ENCODE measurements at places on chromosomes 3 and 15.

DNA sequence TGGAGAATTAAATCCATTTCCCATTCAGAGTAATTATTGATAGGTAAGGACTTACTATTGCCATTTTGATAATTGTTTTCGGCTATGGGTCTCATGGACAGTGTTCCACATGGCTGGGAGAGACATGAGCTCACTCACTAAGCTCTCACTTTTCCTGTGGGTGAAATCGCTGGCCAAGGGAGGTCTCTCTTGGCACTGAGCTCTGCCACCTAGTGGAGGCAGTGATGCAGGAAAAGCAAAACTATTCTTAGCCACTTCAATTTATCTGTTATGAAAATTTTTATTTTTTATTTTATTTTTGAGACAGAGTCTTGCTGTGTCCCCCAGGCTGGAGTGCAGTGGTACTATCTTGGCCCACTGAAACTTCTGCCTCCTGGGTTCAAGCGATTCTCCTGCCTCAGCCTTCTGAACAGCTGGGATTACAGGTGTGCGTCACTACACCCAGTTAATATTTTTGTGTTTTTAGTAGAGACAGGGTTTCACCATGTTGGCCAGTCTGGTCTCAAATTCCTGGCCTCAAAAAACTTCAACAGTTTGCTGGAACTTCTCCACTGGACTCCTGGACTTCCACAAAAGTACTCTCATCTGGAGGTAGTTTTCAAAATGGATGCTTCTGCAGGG lies 4.7 kb upstream of the RNF13 start:
- no peak for DNase-seq

DNA sequence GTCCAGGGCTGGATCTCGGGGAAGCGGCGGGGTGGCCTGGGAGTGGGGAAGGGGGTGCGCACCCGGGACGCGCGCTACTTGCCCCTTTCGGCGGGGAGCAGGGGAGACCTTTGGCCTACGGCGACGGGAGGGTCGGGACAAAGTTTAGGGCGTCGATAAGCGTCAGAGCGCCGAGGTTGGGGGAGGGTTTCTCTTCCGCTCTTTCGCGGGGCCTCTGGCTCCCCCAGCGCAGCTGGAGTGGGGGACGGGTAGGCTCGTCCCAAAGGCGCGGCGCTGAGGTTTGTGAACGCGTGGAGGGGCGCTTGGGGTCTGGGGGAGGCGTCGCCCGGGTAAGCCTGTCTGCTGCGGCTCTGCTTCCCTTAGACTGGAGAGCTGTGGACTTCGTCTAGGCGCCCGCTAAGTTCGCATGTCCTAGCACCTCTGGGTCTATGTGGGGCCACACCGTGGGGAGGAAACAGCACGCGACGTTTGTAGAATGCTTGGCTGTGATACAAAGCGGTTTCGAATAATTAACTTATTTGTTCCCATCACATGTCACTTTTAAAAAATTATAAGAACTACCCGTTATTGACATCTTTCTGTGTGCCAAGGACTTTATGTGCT lies 527 bp downstream of the B2M start:
- DNase-seq = no peak

DNA sequence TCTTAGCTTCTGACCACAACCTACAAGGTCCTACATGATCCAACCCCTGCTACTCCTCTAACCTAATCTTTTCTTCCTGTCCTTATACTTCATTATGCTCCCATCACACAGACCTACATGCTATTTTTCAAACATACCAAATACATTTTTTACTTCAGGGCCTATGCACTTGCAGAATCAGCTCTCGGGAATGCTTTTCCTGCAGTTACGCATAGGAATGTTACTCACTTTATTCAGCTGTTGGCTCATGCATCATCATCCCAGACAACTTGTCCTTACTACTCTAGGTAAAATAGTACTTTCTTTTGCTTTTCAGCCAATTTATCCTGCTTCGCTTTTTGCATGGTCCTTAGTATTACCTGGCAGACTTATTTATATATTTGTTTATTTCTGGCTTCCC lies 105.6 kb downstream of the OXSM start:
- DNase-seq = no peak

- DNase-seq = no peak
Measured at GRCh38 chr3:194637066-194637465, 3.8 kb upstream of the TMEM44 start.

DNA sequence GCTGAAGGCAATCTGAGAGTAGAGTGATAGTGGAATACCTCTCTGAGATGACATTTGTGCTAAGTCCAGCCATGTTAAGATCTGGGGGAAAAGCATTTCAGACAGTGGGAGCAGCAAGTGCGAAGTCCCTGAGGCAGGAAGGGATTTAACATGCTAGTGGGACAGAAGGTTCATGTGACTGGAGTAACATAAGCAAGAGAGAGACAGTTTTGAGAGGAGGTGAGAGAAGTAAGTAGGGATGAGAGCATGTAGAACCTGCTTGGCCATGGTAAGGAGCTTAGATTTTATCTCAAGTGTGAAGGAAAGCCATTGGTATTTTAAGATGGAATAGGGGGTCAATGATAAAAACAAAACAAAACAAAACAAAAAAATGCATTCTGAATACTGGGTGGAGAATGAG lies 358.6 kb upstream of the KCNH8 start:
- DNase-seq = no peak

- DNase-seq = no peak
Measured at GRCh38 chr3:156017352-156018030, 102.9 kb upstream of the KCNAB1 start.

DNA sequence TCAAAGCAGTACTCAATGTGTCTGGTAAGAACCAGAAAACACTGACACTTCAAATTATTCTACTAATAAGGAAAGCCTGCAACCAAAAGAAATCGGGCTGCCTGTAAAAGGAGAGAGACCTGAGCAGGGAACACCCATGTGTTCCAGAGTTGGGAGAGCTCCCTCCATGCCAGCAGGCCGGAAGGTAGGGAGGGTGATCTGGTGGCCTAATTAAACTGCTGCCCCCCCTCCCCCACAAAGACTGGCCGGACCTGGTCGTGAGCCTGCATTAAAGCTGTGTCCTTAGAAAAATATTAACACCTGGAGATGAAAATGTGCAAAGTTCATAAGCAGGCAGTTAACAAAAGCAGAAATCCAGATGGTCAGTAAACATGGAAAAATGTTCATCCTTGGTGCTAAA lies 170.6 kb upstream of the BHLHE40 start:
- DNase-seq = no peak

DNA sequence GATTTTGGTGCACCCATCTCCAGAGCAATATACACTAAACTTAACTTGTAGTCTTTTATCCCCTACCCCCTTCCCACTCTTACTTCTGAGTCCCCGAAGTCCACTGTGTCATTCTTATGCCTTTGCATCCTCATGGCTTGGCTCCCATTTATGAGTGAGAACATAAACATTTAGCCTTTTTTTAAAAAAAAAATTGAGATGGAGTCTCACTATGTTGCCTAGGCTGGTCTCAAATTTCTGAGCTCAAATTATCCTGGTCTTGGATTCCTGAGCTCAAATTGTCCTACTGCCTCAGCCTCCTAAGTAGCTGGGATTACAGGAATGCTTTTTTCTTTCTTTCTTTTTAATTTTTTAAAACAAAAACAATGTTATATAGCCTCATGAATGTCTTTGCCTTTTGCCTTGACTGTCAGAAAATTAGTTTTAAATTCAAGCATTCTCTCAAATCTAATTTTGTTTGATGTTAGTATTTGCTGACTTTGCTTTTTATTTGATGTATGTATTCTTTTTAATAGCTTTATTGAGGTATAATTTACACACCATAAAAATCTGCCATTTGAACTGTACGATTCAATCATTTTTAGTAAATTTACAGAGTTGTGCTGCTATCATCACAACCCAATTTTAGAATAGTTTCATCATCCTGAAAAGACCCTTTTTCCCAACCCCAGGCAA lies 46.9 kb downstream of the NFKBIZ start:
- DNase-seq = no peak

- DNase-seq = no peak
Measured at GRCh38 chr3:78338405-78338804, 1298.5 kb downstream of the ROBO2 start.

DNA sequence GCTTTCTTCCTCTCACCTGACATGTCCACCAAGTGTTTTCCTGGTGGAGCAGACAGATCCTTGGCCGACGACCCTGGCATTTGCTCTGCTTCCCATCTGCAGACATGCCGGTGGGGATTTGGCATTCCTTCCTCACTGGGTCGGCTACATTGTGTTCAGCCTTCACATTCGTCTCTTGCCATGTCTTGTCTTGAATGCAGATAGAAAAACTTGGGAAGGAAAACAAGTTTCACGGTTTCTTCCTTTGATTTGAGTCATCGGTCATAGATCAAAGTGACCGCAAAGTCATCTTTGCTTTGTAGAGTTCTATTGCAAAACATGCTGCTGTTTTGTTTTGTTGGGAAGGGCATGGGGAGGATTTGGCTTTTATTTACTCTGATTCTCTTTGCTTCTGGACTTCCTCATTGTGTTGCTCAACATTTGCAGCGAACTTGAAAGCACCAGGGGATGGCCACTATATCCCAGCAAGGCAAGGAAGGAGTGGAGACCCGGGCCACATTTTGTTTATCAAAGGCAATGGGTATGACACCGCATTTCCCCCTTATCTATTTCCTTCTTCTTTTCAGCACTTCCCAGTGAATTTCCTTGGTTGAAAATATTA lies 321.3 kb downstream of the CACNA2D3 start:
- no peak for DNase-seq

DNA sequence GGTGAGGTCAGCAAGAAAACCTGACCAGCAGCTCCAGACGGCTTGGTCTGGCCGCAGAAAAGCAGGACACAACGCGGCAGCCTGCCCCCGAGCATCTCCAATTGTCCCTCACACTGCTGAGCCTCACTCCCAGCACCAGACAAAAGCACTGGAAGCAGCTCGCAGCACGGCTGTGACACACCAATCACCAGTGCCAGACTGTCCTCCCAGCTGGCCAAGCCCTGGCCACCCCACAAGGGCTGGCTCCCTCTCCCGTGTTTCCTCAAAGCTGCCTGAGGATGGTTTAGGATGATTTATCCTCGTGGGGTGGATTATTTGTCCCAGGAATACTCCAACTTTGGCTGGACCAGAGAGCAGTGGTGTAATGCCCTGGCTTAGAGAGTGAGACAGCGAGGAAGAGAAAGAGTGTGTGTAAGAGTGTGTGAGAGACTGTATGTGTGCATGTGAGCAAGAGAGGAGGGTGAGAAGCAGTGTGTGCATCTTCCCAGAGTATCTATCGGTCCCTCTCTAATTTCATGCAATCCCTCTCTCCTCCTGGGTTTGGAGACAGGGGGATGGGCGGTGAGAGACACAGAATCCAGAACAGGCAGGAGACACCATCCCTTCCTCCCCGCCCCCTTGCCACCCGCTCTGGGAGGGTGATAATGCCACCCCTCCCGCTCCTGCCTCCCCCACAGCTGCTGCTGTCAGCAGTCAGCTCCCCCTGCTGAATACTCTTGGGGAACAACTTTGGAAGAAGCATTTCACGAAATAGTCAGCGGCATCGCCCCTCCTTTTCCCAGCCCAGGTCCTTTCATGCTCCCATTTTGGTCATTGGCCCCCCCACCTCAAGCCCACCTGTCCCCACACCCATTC lies 34.2 kb downstream of the SEMA5B start:
- DNase-seq = no peak

GRCh38 chr15:100898661-100899462 lies 19.2 kb downstream of the ALDH1A3 start:
- DNase-seq = no peak

- DNase-seq = no peak
Measured at GRCh38 chr3:197597335-197597734, 41.6 kb upstream of the BDH1 start.

DNA sequence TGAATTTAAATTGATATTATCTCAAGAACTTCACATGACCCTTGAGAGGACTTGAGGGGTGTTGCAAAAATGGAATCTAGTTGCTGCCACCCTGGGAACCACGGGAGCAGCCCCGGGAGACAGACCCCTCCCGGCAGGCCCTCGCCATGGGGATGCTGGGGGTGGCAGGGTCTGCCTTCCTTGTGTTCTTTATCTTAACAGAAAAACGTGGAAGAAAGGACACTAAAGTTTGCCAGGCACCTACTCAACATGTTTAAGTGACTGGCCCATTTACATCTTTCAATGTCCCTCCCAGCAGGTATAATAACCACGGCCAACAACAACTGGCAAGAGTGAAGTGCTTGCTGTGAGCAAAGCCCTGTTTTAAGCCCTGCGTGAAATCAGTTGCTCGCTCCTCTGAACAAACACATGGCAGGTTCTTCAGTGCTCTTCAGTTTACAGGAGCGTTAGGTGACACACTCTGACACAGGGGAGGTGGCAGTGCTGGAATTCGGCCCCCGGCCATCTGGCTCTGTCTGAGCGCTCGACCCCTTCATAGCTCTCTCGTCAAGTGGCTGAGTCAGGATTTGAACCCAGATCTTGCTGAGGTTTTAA lies 112.5 kb downstream of the ASB7 start:
- DNase-seq = no peak

DNA sequence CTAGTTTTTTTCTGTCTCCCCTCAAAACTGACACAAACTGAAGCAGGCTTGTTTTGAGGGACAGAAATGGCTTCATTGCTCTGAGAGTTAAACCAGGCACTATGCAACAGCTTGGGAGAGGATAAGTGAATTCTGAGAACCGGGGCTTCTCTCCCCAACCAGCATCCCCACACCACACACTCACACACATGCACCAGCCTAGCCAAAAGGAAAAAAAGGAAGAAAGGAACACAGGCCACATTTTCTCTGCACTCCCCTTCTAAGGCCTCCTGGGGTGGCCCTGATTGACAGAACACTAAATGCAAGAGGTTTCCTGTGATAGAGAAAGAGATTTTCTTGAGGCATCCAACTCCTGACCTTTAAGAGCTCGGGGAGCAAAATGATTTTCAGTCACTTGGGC lies 177.5 kb downstream of the TLE3 start:
- no peak for DNase-seq

Measured in substantia nigra (tissue), 51 donors.